K562 (cell line): ENCODE measurements at places on chromosomes 13 and 19. TPM values are rescaled to one million over a fixed set of nuclear protein-coding genes. Genes with fewer than 3 reads are reported as not detected.

DNA sequence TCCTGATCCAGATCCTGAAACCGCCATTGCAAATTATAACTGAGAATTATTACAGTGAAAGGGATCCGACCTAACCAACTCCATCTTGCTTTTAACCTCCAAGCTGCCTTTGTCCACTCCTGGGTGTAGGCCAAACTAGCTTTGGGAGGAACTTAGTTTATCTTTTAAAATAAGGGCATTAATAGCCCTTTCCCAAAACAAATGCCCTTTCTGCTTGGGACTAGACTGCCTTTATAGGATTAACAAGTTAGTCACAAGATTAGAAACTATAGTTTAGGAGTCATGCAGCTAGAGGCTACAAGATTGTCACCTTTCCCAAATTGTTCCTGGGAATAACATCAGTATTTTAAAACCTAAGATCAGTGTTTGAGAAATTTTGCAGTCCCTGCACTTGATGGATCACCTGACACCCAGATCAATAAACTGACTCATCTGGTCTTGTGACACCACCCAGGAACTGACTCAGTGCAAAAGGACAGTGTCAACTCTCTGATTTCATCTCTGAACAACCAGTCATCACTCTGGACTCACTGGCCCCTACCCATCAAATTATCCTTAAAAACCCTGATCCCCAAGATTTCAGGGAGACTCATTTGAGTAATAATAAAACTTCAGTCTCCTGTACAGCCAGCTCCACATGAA, 4.1 kb upstream of the ZNF841 start:
- DNase-seq: no peak

DNA sequence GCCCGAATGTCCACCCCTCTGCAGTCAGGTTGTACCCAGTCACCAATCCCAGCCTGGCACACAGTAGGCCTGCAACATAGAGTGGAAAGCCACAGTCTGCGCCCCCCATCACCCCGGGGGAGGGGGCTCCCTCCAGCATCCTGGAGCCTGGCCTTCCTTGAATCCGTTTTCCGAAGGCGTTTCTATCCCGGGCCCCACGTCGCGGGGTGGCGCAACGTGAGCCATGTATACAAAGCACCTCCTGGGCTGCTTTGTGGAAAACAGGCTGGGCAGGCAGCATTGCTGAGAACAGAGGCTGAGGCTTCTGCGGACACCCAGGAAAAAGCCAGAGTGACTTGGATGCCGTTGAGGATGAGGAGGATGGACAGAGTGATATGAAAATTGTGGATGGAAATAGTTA, 103.3 kb upstream of the USP29 start:
- no peak for DNase-seq

DNA sequence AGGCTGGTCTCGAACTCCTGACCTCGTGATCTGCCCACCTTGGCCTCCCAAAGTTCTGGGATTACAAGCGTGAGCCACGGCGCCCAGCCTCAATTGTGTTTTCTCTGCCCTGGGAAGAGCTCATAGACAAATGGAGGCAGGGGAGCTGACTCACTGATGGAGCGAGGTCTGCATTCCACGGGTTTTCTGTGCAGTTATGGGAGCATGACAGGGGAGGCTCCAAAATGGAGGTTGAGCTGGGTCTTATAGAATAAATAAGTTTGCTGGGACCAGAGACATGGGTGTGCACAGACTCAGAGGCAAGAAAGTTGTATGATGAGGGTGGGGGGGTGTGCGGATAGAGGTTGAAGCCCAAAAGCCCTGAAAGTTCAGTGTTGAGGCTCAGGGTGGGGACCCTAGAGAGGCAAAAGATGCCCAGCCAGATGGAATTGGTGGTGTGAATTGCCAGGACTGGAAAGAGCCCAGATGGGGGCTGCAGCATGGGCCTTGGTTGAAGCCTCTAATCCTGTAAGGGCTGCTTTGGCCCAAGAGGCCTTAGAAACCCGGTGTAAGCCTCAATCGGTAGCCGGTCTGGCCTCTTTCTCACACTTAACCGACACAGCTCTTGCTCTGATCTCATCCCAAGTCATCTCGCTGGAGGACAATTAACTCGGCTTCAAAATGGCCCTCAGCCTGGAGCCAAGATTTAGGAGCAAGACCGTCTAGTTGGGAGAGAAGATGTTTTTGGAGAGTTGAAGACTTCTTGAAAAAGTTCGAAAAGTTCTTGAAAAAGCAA, 1.9 kb downstream of the TPM4 start:
- no peak for DNase-seq

DNA sequence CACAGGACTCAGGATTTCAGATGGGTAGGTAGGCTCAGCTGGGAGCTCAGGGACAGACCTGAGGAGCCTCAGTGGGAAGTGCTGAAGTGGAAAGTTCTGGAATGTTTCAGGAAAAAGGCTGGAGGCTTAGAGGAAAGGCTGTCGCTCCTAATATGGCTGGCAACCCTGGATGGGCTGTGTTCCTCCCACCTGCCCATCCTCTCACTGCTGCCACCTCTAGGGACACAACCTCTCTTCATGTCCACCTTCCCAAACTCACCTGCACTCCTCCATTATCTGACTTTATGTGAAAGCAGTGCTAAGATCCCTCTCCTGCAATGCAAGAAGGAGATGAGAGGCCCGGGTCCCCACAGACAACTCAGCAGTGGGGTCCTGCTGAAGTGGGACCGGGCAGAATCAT, 5.8 kb upstream of the CEACAM21 start:
- DNase-seq: no peak

- no peak for DNase-seq
These were observed 50.1 kb upstream of the C13orf46 start for GRCh38 chr13:114023716-114024602.

DNA sequence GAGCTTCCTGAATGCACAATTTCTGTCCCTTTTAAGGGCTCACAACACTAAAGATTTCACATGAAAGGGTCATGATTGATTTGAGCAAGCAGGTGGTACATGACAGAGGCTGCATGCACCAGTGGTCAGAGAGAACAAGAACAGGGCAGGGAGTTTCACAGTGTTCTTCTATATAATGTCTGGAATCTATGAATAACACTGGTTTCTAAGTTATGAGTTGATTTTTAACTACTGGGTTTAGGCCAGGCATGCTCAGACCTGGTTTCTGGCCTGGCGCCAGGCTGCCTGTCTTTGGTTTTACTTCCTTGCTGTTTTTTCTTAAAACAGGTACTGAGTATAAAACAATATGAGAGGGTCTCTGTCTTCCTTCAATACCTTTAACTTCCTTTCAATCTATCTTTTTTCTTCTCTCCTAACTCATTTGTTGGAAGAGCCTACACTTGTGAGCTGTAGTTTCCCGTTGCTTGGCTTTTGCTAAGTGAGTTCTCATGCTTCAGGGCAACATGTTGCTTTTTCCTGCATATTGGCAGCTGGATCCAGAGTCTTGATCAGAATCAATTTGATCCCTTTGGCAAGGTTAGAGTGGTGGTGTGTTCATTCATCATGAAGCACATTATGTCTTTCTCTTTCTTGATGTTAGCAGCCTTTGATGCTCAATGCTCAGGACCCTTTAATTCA, 38.5 kb upstream of the FGF14 start:
- no peak for DNase-seq

GRCh38 chr19:57759096-57759495, 10.4 kb upstream of the ZNF586 start:
- DNase-seq: no peak

DNA sequence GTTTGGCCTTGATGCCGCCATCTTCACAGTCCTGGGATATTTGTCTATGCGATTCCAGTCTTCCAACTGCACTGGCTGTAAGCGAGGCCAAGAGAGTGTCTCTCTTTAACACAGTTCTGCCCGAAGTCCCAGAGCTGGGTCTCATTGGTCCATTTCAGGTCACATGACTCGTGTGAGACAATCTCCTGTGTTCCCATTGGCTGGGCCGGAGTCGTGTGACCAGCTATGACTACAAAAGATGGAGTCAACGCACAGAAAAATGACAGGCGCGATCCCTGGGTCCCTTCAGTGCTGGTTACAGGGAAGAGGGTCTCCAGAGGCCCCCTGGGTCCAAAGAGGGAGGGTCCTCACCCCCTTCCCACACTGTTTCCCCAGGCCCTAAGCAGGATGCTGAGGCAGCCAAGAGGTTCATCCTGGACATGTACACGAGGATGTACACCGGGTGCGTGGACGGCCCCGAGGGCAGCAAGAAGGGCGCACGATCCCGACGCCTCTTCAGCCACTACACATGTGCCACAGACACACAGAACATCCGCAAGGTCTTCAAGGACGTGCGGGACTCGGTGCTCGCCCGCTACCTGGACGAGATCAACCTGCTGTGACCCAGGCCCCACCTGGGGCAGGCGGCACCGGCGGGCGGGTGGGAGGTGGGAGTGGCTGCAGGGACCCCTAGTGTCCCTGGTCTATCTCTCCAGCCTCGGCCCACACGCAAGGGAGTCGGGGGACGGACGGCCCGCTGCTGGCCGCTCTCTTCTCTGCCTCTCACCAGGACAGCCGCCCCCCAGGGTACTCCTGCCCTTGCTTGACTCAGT, 15.9 kb upstream of the S1PR4 start:
- peak; percentile 71 for DNase-seq

- DNase-seq: no peak
These were observed 470 bp downstream of the C3 start for GRCh38 chr19:6719992-6720368.

DNA sequence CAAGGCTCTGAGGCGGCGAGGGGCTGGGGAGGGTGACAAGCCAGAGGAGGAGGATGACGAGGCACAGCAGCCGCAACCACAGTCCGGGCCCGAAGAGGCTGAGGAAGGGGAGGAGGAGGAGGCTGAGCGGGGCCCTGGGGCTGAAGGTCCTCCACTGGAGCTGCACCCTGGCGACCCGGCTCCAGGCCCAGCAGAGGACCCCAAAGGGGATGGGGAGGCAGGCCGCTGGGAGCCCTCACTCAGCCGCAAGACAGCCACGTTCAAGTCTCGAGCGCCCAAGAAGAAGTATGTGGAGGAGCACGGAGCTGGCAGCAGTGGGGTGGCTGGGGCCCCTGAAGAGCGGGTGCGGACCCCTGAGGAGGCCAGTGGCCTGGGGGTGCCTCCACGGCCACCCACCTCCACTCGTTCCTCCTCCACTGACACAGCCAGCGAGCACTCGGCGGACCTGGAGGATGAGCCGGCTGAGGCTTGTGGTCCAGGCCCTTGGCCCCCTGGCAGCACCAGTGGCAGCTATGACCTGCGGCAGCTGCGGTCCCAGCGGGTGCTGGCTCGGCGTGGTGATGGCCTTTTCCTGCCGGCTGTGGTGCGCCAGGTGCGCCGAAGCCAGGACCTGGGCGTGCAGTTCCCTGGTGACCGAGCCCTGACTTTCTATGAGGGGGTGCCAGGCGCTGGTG, 2.9 kb downstream of the CIC start:
- DNase-seq: no peak

GRCh38 chr13:47696674-47697073, 304.4 kb downstream of the SUCLA2 start:
- DNase-seq: peak; percentile 9

DNA sequence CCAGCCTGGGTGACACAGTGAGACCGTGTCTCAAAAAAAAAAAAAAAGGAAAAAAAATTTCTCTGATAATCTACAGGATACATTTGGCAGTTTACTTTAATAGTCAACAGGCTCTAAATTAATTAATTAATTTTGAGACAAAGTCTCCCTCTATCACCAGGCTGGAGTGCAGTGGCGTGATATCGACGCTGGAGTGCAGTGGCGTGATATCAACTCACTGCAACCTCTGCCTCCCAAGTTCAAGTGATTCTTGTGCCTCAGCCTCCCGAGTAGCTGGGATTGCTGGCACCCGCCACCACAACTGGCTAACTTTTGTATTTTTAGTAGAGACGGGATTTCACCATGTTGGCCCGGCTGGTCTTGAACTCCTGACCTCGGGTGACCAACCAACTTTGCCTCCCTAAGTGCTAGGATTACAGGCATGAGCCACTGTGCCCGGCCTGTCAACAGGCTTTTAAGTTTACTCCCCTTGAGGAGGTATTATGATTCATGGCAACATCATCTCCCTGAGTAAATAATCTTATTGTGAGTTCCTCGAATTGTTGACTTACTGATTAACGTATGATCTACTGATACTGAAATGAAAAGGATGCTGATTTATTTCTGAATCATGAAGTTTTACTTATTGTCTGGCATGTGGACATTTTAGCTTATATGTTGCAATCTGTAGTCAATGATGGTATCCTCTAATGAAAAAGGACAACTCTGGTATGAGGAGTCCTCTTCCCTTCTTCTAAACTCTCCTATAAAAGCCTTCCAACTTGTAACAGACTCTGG, 21.3 kb upstream of the MTRF1 start:
- no peak for DNase-seq

DNA sequence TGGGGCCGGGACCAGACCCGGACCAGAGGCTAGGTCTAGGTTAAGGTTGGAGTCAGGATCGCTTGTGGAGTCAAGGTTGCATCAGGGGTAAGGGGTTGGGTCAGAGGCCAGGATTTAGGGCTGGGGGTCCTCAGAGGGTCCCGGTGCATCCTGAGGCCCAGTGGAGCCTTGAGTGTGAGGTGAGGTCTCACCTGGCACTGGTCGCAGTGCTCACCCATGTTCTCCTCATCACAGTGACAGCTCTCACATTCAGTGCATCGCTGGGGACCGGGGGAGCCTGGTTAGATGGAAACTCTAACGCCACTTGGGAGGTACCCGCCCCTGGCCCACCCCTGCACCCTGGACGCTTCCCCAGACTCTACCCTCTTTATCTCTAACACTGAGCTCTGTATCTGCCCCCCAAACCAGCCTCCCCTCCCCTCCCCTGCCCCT, 3.1 kb downstream of the HRC start:
- no peak for DNase-seq

DNA sequence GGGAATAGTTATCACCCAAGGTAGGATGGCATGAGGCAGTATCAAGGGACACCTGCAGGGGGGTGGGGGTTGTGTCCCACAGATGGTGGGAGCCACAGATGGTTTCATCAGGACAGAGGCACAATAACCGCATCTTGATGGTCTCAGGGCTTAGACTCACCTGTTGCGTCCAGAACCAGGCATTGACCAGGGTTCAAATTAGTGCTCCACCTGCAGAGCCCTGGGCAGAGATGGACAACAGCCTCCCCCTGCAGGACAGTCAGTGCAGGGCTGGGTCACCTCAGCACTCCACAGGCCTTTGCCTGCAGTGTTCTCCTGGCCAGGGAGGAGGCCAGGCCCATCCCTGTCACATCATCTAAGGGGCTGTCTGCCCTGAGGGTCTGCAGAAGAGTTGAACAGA, 14.5 kb upstream of the CEACAM1 start:
- no peak for DNase-seq

The IGSF23 gene
- polyA plus RNA-seq: not detected in 2 replicates

The ZNF14 gene
- 2.2 and 2.4 TPM in 2 replicates for polyA plus RNA-seq

The DPF1 gene
- polyA plus RNA-seq: 4.2 and 5.5 TPM in 2 replicates
